ENCODE measurements at places on chromosomes 3 and 15.

DNA sequence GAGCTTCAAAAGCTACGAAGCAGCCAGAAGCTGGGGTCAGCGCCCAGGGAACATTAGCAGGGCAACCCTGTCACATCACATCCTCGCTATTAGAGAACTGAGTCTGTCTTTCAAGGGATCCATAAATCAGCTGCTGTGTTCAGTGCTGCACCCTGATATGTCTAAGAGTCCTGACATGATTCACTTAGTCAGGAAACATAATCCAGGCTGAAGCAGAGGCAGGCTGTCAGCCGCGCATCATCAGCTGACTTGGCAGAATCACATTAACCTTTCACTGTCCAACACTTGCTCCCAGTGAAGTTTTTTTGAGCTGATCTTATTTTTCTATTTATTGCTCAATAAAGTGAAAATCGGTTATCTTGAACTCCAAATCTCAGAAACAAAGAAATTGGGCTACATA, 23.5 kb downstream of the MYH15 start:
- DNase-seq = peak; percentile 24

GRCh38 chr3:82002491-82002890, 241.0 kb upstream of the GBE1 start:
- DNase-seq = no peak

DNA sequence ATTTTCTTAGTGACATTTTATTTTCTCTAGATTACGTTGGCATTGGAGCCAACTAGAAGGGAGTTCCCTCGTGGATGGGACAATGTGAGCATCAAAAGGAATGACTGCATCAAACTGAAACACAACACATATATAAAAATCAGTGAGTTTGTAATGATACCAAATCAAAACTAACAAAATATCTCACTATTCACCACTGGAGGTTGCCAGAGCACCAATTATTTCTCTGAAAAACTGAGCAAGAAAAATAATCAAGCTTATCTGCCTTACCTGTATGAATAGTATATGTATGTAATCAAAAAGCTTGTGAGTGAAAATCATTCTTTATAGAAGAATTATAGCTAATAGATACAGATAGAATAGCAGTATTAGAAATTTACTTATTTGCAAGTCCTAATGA, 46.8 kb upstream of the OTOL1 start:
- no peak for DNase-seq

GRCh38 chr3:65979731-65980130, 59.0 kb downstream of the MAGI1 start:
- DNase-seq = no peak

GRCh38 chr15:72180761-72181324, 16.7 kb downstream of the GRAMD2A start:
- no peak for DNase-seq

DNA sequence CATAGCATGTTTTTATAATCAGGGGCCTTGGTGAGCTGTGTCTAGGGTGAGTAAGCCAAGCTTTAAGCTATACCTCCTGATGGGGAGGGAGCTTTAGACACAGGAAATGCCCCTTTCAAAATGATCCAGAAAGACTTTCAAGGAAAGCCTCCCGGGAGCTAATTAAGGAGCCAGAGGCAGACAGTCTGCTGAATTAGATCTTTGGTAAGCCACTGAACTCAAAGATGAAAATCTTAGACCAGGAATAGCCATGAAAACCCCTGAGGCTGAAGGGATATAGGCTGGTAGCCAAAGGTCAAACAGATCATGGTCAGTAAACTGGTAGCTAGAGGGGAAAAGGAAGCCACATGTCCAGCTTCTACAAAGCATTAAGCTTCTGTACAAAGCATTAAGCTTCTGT, 42.7 kb upstream of the GAP43 start:
- DNase-seq = no peak

DNA sequence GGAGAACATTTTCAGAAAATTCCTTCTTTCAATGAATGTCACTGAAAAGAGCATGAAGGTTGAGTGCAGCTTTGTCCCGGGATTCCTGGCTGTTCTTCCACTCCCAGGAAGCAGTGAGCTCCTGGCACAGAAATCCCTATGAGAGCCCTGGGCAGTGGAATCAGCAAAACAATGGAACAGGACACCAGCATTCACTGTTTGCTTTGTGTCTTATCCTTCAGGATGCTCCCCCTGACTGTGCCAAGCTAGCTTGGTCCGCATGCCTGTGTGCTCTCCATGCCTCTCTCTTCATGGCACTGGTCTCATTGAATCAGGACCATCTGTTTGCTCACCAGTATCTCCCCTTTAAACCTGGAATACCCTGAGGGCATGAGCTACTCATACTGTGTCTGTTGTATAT, 102.0 kb upstream of the GADL1 start:
- DNase-seq = no peak

DNA sequence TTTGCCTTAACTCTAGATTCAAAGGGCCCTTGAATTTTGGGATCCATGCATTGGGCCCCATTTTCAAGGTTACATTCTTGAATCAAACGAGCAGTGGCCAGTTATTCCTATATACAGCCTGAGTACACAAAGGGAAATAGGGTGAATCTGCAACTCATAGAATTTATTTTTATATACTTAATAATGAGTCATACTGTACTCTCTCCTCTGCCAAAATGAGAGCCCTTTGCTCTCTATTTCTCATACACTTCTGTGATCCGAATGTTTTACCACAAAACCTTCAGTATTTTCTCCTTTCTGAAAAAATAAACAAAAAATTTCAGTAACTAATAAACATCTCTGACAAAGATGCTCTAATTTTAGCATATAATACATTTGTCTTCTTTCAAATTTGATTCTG, 116.7 kb downstream of the SERPINI1 start:
- no peak for DNase-seq

GRCh38 chr15:86247249-86247955, 167.7 kb downstream of the AGBL1 start:
- no peak for DNase-seq

All from ACHN (cell line).